HFFc6 (cell line): ENCODE measurements at places on chromosomes 13 and 19. TPM values are rescaled to one million over a fixed set of nuclear protein-coding genes. Genes with fewer than 3 reads are reported as not detected.

GRCh38 chr13:38582133-38582532 is 104.7 kb upstream of the FREM2 start:
- DNase-seq: peak; percentile 39

GRCh38 chr19:42233106-42233505 is 9.3 kb downstream of the GSK3A start:
- no peak for DNase-seq

- DNase-seq: no peak
Observed at GRCh38 chr19:55661826-55662225, 7.0 kb downstream of the U2AF2 start.

DNA sequence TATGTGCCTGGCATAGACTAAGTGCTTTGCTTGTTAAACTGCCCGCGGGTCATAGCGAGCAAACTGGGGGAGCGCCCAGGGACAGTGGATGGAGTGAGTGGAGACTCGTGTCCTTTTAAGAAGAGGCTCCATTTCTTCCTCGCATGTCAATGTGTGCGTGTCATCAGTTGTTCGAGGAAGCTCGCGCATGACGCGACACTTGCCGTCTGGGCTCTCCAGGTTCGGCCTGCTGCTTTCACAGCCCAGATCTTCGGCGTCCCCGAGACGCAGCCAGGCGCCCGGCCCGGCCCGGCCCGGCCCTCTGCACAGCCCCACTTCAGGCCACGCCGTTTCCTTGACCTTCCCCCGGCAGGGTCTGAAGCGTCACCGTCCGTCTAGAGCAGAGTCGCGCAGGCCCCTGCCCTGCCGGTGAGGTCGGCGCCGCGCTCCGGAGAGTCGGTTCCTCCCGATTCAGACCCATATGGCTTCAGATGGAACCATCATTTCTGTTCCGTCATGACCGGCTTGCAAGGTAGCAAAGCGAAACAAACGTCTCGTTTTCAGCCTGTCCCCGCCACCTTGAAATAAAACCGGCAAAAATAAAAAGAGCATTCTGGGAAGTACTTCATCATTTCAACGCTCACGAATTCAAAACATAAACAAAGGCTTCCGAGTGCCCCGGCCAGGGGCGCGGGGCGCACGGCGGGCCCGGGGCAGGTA is 599 bp upstream of the ARHGEF7 start:
- DNase-seq: peak; percentile 38

- peak; percentile 69 for DNase-seq
Observed at GRCh38 chr13:20566468-20566897, 474 bp upstream of the IFT88 start.

- DNase-seq: no peak
Observed at GRCh38 chr19:35311901-35312665, 16.9 kb upstream of the CD22 start.

DNA sequence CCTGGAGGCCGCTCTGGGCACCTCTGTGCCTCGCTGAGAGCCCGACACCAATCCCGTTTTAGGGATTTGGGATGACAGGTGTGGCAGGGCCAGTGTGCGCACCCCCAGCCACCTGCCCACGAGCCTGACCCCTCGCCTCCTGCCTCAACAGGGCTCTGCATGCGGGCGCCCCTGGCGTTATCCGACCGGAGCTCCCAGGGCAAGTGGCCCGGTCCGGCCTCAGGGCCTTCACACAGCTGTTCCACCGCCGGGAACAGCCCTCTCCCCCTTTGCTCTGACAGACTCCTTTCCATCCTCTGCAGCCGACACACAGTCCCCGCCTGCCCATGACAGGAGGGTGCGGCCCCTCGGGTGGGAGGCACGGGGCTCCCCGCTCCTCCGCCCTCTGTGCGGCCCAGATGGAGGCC is 7.1 kb upstream of the WDR18 start:
- no peak for DNase-seq

DNA sequence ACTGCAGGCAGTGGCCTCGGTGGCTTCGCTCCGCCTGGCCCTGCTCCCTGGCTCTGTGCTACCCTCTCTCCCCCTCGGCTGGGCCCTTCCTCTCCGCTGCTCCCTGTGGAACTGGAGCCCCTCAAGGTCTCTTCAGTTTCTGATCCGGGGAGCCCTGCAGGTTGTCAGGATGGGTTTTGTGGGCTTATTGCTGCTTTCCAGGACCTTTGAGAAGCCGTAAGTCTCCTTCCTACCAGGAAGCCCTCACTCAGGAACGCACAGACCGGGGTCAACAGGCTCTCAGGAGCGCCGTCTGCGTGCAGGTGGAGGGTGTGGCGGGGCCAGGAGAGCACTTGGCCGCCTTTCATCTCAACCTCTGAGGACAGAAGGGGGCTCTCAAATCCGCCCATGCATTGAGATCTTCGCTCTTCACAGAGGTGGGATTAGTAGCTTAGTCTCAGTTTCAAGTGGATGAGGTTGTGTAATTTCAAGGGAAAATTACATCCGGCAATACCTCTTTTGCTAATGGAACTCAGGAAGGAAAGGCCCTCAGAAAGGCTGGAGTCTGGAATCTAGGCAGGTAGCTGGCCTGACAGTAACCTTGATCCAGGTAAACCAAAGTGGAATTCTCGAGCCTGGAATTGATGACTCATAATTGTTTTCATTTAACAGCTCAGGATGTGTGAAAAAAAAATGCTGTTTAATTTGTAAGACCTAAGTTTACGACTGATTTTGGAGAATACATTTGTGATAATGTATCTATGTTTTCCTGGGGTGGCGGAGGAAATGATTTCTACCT is 102.0 kb downstream of the ATP11A start:
- DNase-seq: no peak

DNA sequence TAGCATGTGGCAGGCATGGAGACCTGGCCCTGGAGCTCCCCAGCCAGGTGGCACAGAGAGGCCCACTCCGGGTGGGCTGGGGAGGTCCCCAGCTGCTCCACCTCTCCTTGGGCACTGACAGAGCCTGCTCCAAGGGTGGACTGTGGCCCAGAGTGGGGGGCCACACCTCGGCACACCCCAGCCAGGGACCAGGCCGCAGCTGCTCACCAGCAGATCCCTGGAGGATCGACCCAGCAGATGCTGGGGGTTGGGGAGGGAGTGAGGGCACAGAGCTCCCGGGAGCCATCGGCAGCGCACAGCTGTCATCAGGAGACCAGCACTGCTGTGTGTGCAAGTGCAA is 72.0 kb upstream of the KCTD15 start:
- no peak for DNase-seq

GRCh38 chr13:43493496-43494000 is 293.2 kb downstream of the ENOX1 start:
- DNase-seq: no peak

- no peak for DNase-seq
Observed at GRCh38 chr13:106594980-106595379, 27.0 kb upstream of the ARGLU1 start.

- no peak for DNase-seq
Observed at GRCh38 chr19:34962687-34963572, 1.1 kb downstream of the ZNF792 start.

DNA sequence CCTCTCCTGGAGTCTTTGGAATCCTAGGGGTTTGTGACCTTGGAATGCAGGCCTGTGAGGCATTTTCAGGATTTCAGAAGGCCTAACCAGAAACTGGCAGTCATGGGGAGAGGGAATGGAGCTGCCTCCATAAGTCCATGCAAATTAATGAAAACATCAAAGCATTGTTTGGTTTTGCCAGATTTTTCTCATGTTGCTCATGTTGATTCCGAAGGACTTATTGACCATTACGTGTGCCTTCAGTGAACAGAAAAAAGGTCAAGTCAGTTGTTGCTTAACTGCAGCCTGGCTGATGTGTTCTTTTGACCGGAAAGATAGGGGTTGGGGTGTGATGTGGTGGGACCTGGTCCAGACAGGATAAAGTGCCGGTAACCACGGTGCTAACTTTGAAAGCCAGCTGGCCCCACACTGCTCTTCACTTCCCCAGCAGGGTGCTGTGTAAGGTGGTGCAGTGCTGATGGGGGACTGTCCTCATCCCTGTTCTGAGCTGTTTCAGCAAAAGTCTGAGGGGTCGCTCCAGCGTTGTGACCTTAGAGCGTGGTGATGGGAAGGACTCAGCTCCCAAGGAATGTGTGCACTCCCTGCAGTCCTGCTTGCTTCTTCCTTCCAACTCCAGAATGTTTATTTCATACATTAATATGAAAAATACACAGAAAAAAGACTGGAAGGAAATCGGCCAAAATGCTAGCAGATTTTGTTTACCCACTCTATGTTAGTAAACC is 3.5 kb downstream of the RNF113B start:
- peak; percentile 97 for DNase-seq

DNA sequence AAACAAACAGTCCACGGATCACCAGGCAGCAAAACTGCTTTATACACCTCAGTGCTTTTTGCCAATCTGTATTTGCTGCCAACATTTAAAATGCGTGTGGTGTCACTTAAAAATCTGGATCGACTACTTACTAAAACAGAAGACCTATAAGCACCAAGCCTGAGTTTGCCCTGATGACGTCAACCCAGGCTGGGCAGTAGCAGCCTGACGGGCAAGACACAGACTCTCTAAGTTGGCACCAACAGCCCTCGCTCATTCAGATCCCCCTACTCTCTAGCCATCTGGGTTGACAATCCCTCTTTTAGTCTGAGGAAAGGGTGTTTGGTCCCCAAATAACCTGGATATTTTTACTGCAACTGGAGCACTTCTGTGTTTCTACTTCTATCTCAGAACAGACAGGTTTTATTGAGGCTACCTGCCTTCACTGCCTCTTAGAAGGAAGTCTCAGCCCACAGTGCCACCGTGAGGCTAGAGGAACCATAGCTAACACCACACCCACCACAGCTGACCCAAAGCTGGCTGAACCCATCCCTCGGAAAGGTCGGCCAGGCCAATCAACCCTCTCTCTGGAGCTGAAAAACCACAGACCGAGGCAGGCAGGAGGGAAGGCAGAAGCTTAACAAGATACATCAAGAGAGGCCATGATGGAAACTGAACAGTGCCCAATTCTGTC is 6.9 kb downstream of the SUGP2 start:
- DNase-seq: no peak

DNA sequence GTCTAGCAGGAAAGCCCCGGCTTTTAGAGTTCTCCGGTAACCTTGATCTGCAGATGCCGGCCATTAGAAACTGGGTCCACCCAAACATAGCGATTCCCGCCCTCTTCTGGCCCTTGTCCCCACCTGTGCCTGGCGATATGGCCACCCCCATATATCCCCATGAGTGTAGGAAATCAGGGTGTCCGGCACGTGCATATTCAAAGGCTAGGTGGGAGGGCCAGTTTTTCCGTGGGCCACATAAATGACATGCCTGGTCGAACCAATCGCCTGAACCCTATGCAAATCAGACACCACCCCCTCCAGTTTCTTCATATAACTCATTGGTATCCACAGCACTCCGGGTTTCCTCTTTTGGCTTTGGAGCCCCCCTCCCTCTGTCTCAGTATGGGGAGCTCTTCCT is 37.4 kb downstream of the ERICH4 start:
- DNase-seq: no peak

DNA sequence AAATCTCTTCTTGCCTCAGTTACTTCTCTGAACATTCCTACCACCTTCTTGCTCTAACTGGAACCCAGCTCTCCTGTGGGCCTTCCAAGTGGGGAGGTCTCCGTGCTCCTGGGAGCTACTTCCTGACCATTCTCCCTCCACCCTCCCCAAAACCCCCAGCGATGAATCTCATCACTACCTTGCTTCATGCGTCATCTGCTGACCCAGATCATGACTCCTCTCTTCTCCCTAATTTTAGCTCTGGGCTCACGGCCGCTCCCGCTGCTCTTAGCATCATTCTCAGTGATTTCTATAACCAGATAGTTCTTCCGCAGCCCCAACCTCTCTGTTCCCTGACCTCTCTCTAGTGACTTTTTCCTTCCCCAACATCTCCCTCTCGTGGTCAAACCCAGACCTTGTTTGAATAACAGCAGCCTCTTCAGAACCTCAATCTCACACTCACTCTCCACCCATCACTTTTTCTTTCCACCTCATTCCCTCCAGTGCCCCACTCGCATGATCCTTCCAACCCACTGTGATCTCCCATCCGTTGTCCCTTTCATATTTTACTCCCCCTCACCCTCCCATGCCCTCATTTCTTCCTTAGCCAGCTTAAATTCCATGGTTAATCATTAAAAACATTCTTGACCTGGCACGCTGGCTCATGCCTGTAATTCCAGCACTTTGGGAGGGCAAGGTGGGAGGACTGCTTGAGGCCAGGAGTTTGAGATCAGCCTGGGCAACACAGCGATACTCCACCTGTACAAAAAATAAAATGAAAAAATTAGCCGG is 21.8 kb downstream of the MRPS12 start:
- no peak for DNase-seq

GRCh38 chr19:48461651-48461981 is 6.2 kb downstream of the KCNJ14 start:
- no peak for DNase-seq

GRCh38 chr19:35169221-35169995 is 14.9 kb downstream of the FXYD5 start:
- DNase-seq: no peak

DNA sequence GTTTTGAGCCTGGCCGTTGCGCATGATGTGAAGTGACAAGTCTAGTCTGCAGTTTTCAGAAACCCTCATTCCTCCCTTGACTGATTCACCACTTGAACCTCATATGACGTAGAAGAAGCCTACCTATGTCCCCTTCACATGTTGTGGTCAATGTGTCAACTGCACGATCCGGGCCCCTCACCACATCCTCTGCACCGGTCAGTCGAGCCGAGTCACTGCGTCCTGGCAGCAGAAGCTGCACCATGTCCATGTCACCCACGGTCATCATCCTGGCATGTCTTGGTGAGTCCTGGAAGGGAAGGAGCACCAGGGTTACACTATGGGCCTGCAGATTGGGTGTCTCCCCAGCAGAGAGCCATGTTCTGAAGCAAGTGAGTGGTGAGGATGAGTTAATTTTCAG is at the start of gene KIR2DL4:
Gene KIR2DL4 (plus strand): TSS at position 201 of the 400 bp plus-strand sequence. CDS start 42 bp downstream, at position 243.
- DNase-seq: no peak

GRCh38 chr13:113928685-113929627 is 44.9 kb downstream of the C13orf46 start:
- DNase-seq: peak; percentile 84

DNA sequence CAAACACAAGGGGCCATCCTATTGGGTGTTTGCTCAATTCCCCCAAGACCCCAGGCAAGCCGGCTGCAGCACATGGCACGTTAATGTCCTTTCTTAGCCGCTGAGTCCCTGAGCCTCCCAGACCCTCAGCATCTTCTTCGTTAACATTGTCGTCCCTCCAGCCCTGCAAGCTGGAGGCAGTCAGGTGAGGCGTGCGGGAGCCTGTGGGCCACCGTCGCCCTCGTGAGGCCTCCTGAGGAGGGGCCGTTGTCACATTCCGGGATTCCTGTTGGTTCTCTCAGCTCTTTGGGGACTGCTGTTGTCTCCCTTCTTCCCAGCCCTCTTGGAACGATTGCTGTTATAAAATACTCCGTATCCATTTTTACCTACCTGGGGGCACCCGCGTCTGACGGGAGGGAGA is 140.6 kb downstream of the KDM4B start:
- DNase-seq: no peak

CDX2 gene
- total RNA-seq: not detected in 3 replicates

IZUMO1 gene
- not detected in 3 replicates for total RNA-seq

THSD1 gene
- total RNA-seq: 3.0 to 5.9 TPM (median 5.6 TPM) in 3 replicates

DENND1C gene
- not detected in 3 replicates for total RNA-seq

ZNF83 gene
- total RNA-seq: 23.2 to 29.0 TPM (median 25.2 TPM) in 3 replicates

FGF21 gene
- not detected in 3 replicates for total RNA-seq

PGLYRP1 gene
- total RNA-seq: not detected in 3 replicates

SMIM24 gene
- not detected in 2 replicates for total RNA-seq

CAPN12 gene
- total RNA-seq: 0.24 to 0.45 TPM in 2 of 3 replicates, not detected in the other

EFNB2 gene
- 7.8 to 31.0 TPM (median 8.3 TPM) in 3 replicates for total RNA-seq

CACNA1A gene
- total RNA-seq: 1.3 to 12.5 TPM (median 1.5 TPM) in 3 replicates

ATP1A3 gene
- total RNA-seq: 0.10 and 0.26 TPM in 2 replicates

ZBTB32 gene
- not detected in 3 replicates for total RNA-seq

ZNF429 gene
- total RNA-seq: 6.2 and 9.4 TPM in 2 replicates

CFAP97D2 gene
- not detected in 2 replicates for total RNA-seq
